ENCODE measurements at places on chromosomes 11 and 22. TPM values are rescaled to one million over a fixed set of nuclear protein-coding genes. Genes with fewer than 3 reads are reported as not detected.

GRCh38 chr11:97451441-97451840 lies 1061.6 kb downstream of the JRKL start:
- no peak overlapping the region for H3K27ac ChIP-seq
- H3K27me3 ChIP-seq = no peaks in the 10 kb centered on the region
- no peak for DNase-seq
- H3K4me3 ChIP-seq = no peak overlapping the region
- H3K4me1 ChIP-seq = no peaks in the 10 kb centered on the region
- no peaks in the 10 kb centered on the region for H3K36me3 ChIP-seq

CYP2D6 gene
- 0.16 TPM for total RNA-seq

- H3K4me3 ChIP-seq = no peak overlapping the region
- no peaks in the 10 kb centered on the region for H3K4me1 ChIP-seq
- H3K36me3 ChIP-seq = no peaks in the 10 kb centered on the region
- no peak for DNase-seq
- H3K27ac ChIP-seq = no peak overlapping the region
Observed at GRCh38 chr11:122149202-122149601, 33.2 kb upstream of the BLID start.

GRCh38 chr22:48475661-48476345 lies 1351.9 kb downstream of the BRD1 start:
- DNase-seq = peak; percentile 40
- H3K27ac ChIP-seq = no peak overlapping the region
- no peaks in the 10 kb centered on the region for H3K36me3 ChIP-seq
- peaks cover 22% of the 10 kb centered on the region for H3K27me3 ChIP-seq

DNA sequence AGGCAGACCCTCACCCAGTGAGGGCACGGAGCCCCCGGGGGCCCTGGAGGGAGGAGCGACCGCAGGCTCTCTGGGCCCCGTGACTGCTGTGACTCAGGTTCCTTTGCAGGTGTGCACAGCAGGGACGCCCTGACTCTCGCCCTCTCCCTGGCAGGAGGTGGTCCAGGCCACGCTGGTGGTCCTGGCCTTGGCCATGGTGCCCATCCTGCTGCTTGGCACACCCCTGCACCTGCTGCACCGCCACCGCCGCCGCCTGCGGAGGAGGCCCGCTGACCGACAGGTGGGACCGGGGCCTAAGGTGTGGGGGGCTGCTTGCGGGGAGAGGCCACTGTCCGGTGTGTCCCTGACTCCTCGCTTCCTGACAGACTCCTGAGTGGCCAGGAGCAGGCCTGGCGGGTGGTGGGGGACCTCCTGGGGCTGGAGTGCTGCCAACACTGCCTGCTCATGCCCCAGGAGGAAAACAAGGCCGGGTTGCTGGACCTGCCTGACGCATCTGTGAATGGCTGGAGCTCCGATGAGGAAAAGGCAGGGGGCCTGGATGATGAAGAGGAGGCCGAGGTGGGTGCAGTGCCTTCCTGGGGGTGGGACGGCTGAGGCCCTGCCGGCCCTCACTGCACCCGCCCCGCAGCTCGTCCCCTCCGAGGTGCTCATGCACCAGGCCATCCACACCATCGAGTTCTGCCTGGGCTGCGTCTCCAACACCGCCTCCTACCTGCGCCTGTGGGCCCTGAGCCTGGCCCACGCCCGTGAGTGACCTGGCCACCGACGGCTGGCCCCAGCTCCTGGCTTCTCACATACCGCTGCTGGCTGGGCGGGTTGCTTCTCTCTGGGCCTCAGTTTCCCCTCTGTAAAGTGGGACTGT lies 10.9 kb downstream of the TCIRG1 start:
- H3K36me3 ChIP-seq = no peaks in the 10 kb centered on the region
- H3K4me3 ChIP-seq = no peak overlapping the region

- no peaks in the 10 kb centered on the region for H3K27me3 ChIP-seq
- H3K27ac ChIP-seq = no peak overlapping the region
- H3K4me3 ChIP-seq = peak overlapping the region; percentile 7
- H3K36me3 ChIP-seq = no peaks in the 10 kb centered on the region
- peak; percentile 53 for DNase-seq
Observed at GRCh38 chr22:37121887-37122591, 12.5 kb upstream of the TMPRSS6 start.

DNA sequence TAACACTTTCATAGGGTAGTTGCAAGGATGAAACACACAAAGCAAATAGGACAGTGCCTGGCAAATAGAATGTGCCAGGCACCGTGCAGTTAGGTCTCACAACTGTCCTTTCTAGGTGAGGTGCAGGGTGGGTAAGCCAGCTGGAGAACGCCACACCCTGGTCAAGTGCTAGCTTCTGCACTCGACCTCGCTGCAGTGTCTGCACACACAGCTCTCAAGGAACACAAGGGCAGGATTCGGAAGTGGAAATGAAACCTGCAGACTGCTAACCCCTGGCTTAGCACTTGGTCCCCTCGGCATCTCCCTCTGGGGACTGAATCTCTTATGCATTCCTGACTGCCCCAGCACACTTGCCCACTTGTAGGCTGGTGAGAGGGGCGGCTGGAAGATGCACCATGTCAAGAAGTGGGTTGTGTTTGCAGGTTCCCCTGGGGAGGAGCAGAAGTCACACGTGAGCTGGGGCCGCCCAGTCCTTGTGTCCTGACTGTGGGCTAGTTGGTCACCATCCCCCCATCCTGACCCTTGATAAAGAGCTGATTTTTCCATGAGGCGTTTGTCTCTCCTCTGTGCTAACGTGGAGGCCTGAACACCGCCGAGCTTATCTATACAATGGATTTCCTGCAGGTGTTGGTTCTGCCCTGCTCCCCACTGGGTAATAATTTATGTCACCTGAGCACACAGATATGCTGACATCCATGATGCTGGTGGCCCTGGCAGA lies 89.0 kb downstream of the MICAL2 start:
- no peak overlapping the region for H3K27ac ChIP-seq
- no peak for DNase-seq
- H3K27me3 ChIP-seq = no peaks in the 10 kb centered on the region
- no peaks in the 10 kb centered on the region for H3K36me3 ChIP-seq
- no peaks in the 10 kb centered on the region for H3K4me1 ChIP-seq
- H3K4me3 ChIP-seq = no peak overlapping the region

DNA sequence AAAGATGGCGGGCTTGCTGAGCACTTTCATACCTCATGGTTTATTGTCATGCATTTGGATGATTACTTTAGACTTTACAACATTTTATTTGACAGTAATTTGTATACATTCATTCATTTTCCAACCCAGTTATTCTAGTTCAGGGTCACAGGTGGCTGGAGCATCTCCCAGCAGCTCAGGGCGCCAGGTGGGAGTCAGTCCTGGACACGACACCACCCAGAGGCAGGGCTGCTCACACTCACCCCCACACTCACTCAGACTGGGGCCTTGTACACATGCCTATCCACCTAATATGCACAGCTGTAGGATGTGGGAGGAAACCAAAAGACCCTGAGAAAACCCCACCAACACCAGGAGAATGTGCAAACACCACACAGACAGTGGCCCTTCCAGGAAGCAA lies 123.9 kb downstream of the OPCML start:
- H3K4me3 ChIP-seq = no peak overlapping the region
- H3K27ac ChIP-seq = no peak overlapping the region
- no peaks in the 10 kb centered on the region for H3K36me3 ChIP-seq
- no peak for DNase-seq

Measured in breast epithelium (tissue), 4 donors.